ENCODE measurements at places on chromosomes 13 and 19.

GRCh38 chr13:79434556-79434955, 28.5 kb upstream of the RBM26 start:
- peak; percentile 12 for DNase-seq

DNA sequence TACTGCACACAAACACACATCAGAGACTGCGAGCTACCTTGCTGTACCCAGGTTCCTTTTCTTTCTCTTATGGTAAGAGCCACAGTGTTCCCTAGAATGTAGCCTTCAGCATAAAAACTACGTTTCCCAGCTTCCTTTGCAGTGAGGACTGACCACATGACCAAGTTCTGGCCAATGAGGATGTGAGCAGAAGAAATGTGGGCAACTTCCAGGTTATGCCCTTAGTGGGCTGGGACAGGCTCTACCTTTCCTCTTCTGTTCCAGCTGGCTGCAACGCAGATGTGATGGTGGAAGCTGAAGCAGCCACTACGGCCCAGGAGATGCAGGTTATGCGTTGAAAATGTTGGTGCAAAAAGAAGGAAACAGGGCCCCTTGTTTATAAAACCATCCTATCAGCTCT, 27.5 kb downstream of the VRK3 start:
- DNase-seq, result peak; percentile 11

GRCh38 chr19:49968279-49968922, 7.4 kb upstream of the SIGLEC11 start:
- DNase-seq, result no peak

- no peak for DNase-seq
Measured at GRCh38 chr19:30481063-30481462, 108.9 kb downstream of the ZNF536 start.

Measured in fibroblast of lung (primary cell).